Fibroblast of villous mesenchyme (primary cell): ENCODE measurements at places on chromosomes 1 and 21. TPM values are rescaled to one million over a fixed set of nuclear protein-coding genes. Genes with fewer than 3 reads are reported as not detected.

The CLCA1 gene
- total RNA-seq, result under 0.01 TPM in 1 of 2 replicates, not detected in the other

DNA sequence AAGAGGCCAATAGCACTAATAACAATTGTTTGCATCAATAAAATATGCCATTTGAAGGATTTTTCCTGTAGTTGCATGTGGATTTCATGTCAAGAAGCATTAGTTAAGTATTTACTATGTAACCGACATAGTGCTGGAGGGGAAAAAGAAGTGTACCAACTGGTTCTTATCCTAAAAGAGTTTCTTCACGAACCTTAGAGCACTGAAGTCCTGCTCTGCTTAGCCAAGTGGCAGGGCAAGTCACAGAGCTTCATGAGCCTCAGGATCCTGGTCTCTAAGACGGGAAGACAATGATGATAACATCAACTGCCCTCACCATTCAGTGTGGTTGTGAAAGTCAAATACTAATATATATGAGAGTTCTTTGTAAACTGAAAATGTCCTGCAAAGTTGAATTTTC is 14.1 kb downstream of the KIAA0040 start:
- no peak for DNase-seq

DNA sequence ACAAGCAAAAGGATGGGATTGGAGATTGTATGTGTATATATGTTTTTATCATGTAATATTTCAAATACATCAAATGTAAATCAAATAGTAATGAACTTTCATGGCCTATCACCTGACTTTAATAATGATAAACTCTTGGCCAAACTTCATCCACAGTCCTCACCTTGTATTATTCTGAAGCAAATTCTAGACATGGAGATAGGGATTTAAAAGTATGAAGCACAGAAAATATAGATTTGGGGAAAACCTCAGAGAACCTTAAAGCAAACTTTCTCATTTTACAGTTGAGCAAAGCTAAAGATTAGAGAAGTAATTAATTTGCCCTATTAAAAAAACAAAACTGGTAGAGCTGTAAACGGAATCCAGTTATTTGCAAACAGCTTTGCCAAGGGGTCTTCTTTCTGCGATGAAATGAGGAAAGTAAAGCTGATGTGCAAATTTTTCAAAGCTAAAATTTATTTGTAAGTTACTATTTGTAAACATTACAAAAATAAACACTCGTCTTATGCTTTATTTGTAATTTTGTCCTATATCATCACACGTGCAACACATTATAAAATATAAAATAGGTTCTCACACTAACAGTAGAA is 19.9 kb upstream of the KIF14 start:
- no peak for DNase-seq

The KANK4 gene
- not detected in 2 replicates for total RNA-seq

GRCh38 chr1:99532276-99532580 is 113.7 kb upstream of the PALMD start:
- DNase-seq, result no peak

DNA sequence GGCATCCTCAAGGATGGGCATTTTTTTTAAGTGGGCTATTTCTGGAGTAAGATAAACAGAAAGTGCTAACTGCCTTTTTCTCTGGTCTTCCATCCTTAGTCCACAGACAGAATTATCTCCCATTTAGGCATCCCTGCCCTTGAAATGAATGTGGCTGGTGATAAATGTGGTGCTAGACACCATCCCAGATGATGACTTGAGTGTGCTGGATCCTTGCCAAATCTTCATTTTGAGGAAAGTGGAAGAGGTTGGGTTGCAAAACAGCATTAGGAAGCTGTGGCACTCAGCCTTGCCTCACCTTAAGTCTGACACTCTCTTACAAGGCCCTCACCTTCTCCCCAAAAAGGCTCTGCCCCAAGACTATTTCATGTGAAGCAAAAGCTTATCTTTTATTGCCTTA is 19.2 kb downstream of the MAB21L3 start:
- no peak for DNase-seq

- no peak for DNase-seq
Observed at GRCh38 chr1:224259986-224260385, 70.0 kb downstream of the NVL start.

The TBX19 gene
- 0.64 and 0.86 TPM in 2 replicates for total RNA-seq

DNA sequence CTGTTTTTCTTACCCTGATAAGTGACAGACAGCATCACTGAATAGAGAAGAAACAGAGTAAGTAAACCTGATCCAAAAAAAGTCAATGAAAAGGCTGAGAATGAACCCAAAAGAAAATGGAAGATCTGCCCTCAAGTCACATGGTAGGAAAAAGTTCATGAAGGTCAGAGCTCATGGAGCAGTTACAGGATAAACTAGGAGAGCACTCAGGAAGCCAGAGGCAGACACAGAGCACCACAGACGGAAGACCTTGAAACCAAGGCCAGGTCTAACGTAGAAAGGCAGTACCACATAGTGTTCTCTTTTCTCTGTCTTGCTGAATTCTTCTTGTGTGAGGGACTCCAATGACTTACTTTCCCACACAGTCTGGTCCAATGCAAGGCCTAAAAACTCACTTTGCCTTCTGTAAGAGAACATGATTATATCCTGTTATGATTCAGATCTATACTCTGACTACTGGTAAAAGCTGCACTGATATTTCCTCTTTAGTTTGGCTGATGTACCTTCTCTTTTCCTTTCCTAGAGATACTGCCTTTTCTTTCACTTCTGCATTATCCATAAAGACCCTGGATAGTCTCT is 40.8 kb downstream of the RTCA start:
- no peak for DNase-seq

The HTR6 gene
- not detected in 2 replicates for total RNA-seq

The SNX7 gene
- total RNA-seq, result 51.2 and 52.7 TPM in 2 replicates
